GM23338 (cell line): ENCODE measurements at places on chromosomes 3 and 15. TPM values are rescaled to one million over a fixed set of nuclear protein-coding genes. Genes with fewer than 3 reads are reported as not detected.

- H3K36me3 ChIP-seq: no peaks in the 10 kb centered on the region
- peaks cover 11% of the 10 kb centered on the region; the same call in 1 of the 2 replicates for H3K27me3 ChIP-seq
- no peak for DNase-seq
- no peak overlapping the region for H3K27ac ChIP-seq
Measured at GRCh38 chr15:47736143-47736786, 19.0 kb downstream of the SEMA6D start.

DNA sequence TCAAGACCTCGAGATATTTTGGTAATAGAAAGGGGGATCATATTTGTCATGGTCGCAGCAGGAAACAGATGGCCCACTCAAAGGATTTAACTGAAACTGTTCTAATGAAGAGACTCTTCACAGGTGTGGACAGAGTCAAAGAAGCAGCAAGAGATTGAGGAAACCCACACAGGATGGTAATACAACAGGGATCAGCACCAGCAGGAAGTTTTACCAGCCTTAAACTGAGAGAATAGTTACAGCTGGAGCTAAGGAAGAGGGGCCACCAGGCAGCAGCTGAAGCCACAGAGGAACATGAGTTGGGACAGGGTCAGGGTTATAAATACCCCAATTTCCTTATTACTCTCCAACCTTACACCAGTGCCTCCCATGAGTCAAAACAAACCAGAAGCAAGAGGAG lies 131.8 kb upstream of the UBE2E2 start:
- H3K27ac ChIP-seq: no peak overlapping the region
- DNase-seq: no peak
- no peak overlapping the region for H3K4me3 ChIP-seq
- H3K27me3 ChIP-seq: peaks cover 6% of the 10 kb centered on the region; the same call in 1 of the 2 replicates

DNA sequence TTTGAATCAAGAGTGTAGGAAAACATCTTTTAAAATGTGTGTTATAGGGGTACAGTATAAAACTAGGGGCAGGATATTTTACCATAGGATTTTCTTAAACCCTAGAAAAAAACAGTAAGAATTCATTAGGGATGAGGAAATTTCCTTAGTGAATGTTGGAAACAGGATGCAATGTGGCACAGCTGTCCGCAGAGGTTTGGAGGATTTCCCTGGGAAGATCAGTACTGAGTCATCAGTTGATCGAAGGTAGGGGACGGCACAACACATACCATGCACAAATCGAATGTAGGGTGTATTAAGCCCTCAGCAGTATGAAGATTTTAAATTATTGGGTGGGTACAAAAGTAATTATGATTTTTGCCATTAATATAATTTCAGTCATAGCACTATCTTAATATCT lies 49.9 kb downstream of the FNDC3B start:
- no peak overlapping the region for H3K27ac ChIP-seq
- H3K4me3 ChIP-seq: no peak overlapping the region
- DNase-seq: no peak
- no peaks in the 10 kb centered on the region for H3K36me3 ChIP-seq
- H3K27me3 ChIP-seq: no peaks in the 10 kb centered on the region

GRCh38 chr3:50215529-50215928 lies 10.5 kb downstream of the SLC38A3 start:
- no peaks in the 10 kb centered on the region for H3K27me3 ChIP-seq
- H3K36me3 ChIP-seq: no peaks in the 10 kb centered on the region
- H3K27ac ChIP-seq: no peak overlapping the region
- no peak overlapping the region for H3K4me3 ChIP-seq

Gene C3orf80
- 1.0 and 3.0 TPM in 2 replicates for total RNA-seq

Gene ISG20
- total RNA-seq: 1.1 and 3.7 TPM in 2 replicates
